SHP77 (cell line): ENCODE measurements at places on chromosomes 5 and 9.

- no peak for DNase-seq
Observed at GRCh38 chr9:114621975-114622609, 11.0 kb downstream of the TMEM268 start.

DNA sequence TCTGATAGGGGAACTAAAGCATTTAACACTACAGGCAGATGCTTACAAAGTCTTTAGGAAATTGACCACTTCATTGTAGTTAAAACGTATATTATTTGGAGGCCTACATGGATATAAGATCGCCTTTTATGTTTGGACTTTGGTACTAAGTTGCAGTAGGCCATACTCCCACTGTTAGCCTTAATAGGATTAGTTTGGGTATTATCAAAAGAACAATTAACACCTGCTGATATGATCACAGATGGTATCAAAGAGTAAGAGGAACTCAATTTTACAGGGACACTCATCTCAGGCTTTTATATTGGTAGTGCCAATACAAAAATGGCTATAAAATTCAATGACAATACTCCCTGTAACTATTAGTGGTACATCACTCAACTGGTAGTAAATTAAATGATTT is 1183.0 kb downstream of the MAT2B start:
- no peak for DNase-seq

DNA sequence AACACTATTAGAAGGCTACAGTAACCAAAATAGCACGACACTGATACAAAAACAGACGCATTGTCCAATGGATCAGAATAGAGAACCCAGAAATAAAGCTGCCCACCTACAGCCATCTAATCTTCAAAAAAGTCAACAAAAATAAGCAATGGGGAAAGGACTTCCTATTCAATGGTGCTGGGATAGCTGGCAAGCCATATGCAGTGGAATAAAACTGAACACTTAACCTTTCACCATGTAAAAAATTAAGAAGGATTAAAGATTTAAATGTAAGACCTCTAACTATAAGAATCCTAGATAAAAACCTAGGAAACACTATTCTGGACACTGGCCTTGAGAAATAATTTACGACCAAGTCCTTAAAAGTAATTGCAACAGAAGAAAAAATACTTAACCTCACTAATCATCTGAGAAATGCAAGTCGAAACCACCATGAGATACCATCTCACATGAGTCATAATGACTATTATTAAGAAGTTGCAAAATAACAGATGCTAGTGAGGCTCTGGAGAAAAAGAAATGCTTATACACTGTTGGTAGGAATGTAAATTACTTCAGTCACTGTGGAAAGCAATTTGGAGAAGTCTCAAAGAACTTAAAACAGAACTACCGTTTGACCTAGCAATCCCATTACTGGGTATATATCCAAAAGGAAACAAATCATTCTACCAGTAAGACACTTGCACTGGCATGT is 203.3 kb upstream of the CDH9 start:
- DNase-seq: no peak

DNA sequence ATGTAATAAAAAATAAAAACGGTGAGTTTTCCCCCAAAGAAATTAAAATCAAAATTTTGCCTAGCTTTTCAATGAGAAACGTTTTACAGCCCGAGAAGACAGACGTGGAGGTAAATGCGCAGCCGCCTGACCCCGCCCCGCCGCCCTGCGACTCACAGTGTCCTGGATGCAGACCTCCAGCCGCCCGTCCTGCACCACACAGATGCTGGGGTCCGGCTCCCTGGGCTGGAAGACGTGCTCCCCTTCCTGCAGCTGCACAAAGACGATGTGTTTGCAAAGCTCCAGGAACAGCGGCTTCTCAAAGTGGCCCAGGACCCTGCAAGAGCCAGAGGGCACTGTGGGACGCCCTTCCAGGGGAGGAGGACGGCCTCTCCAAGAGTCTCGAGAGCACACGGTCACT is 7.7 kb downstream of the PNPLA7 start:
- DNase-seq: no peak

DNA sequence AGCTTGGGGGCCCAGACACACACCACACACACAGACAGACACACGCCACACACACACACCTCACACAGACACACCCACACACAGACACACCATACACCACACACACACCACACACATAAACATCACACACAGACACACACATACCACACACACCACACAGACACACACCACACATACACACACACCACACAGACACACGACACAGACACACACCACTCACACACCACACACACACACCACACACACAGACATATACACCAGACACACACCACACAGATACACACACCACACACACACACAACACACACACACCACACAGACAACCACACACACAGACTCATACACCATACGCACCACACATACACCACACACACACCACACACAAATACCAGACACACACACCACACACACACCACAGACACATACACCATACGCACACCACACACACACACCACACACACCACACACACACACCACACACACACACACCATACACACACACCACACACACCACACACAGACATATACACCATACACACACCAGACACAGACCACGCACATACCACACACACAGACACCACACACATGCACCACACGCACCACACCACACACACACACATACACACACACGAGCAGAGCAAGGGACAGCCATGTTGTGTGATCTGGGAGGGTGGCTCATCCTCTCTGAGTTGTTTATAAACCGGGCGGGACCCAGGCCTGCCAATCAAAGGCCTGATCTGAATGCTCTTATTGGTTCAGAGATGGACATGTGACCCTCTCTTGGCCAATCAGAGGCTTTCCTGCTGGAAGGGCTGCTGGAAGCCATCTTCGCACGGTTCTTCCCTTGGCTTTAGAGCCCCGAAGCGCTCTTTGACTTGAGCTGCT is 148.3 kb downstream of the GAPVD1 start:
- no peak for DNase-seq

DNA sequence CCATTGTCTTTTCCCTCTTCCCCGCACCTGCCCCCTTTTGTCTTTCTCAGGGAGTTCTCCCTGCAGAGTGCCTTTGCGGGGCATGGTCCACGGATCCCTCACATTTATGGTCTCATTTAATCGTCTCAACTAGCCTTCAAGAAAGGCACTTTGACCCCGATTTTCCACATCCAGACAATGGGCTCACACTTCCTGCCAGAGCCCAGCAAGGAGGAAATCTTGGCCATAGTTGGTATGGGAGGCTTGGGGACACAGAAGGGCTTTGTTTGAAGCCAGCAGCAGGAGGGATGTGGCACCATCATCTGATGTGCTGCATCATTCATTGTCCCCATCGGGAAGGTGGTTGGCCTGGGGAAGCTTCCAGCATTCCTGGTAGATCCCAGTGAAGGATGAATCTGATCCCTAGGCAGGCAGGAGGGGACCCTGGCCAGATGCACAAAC is 24.9 kb downstream of the GSN start:
- DNase-seq: no peak

GRCh38 chr9:119005162-119005561 is 364.1 kb downstream of the BRINP1 start:
- DNase-seq: no peak

DNA sequence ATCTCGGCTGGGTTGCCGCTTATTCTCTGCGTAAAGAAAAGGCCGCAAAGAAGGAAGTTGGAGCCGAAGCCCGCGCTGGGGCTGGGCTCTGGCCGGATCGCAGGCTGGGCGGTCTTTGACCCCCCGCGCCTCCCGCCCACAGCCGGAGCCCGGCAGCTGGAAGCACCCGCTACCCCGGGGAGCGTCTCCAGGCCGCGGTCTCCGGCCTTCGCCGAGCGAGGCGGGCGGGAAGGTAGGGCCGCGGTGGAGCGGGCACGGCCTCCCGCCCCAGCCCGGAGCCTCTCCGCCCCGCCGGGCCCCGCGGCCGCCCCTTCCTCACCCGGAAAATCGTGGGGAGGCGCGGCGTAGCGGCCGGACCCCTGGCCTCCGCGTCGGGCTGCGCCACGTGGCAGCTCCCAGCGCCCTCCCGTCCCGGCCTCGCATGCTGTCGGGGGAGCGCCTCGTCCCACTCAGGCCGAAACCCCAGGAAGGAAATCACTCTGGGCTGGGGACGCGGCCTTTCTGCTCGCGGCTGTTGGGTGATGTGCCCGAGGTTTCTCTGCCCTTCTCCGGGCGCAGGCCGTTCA is 12.0 kb downstream of the FOXD1 start:
- DNase-seq: no peak

GRCh38 chr5:173314166-173314952 is 13.9 kb downstream of the STC2 start:
- DNase-seq: no peak
